Naive thymus-derived CD8-positive, alpha-beta T cell (primary cell): ENCODE measurements at places on chromosomes 2 and 18.

- peaks cover 24% of the 10 kb centered on the region for H3K4me1 ChIP-seq
- peaks cover 40% of the 10 kb centered on the region for H3K27me3 ChIP-seq
- peak overlapping the region; percentile 56 for H3K4me3 ChIP-seq
- H3K36me3 ChIP-seq, result no peaks in the 10 kb centered on the region
- no peak for DNase-seq
- no peak overlapping the region for H3K27ac ChIP-seq
These were observed 2.8 kb downstream of the GDF7 start for GRCh38 chr2:20669562-20670314.

GRCh38 chr2:187878112-187878511, 323.9 kb upstream of the TFPI start:
- peaks cover 6% of the 10 kb centered on the region for H3K27me3 ChIP-seq
- no peak overlapping the region for H3K27ac ChIP-seq
- no peak for DNase-seq
- H3K4me3 ChIP-seq, result no peak overlapping the region

DNA sequence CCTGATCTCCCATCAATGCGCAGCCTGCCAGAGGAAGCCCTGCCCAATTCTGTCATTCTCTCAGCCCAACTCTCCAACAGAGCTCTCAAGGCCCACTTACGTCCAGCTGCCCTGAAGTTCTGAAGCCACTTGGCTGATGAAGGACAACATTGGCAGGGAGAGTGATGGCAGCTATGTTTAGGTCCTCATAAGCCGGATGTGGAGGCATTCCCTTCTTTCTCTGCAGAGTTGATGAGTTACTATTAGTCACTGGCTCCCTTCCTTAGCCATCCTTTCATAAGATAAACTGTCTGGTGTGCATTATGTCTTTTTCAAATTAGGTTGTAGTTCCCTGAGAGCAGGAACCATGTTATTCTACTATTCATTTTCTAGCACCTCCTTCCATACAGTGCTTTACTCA, 22.5 kb upstream of the TACR1 start:
- H3K4me3 ChIP-seq, result no peak overlapping the region
- no peak for DNase-seq
- peaks cover 7% of the 10 kb centered on the region for H3K36me3 ChIP-seq
- H3K4me1 ChIP-seq, result no peaks in the 10 kb centered on the region

DNA sequence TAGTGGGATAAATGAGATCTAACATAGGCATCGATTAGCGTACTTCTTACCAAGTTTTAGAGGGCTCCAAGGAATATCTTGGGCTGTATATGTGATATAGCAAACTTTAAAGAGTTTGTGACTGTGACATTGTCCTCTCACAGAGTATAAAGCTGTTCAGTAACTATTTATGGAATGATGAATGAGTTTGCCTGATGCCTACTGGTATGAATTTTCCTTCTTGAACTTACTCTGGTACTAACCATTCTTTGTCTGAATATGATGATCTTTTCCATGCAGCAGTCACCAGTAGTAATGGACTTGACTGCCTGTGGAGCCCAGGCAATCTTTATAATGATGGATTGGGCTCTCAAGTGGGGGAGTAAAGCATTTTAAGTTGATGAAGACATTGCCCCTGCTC, 120.5 kb downstream of the PARD3B start:
- no peaks in the 10 kb centered on the region for H3K36me3 ChIP-seq
- H3K27ac ChIP-seq, result no peak overlapping the region
- H3K4me3 ChIP-seq, result no peak overlapping the region
- H3K27me3 ChIP-seq, result peaks cover 2% of the 10 kb centered on the region
- DNase-seq, result no peak
- no peaks in the 10 kb centered on the region for H3K4me1 ChIP-seq

GRCh38 chr2:215626063-215626462, 190.2 kb upstream of the FN1 start:
- no peak overlapping the region for H3K27ac ChIP-seq
- H3K27me3 ChIP-seq, result peaks cover 3% of the 10 kb centered on the region
- H3K4me3 ChIP-seq, result no peak overlapping the region
- H3K36me3 ChIP-seq, result no peaks in the 10 kb centered on the region
- no peaks in the 10 kb centered on the region for H3K4me1 ChIP-seq

- DNase-seq, result no peak
- H3K4me3 ChIP-seq, result peak overlapping the region; percentile 77
- H3K27me3 ChIP-seq, result no peaks in the 10 kb centered on the region
- peaks cover 100% of the 10 kb centered on the region for H3K4me1 ChIP-seq
These were observed 38.7 kb downstream of the INPP4A start for GRCh38 chr2:98483257-98483861.

DNA sequence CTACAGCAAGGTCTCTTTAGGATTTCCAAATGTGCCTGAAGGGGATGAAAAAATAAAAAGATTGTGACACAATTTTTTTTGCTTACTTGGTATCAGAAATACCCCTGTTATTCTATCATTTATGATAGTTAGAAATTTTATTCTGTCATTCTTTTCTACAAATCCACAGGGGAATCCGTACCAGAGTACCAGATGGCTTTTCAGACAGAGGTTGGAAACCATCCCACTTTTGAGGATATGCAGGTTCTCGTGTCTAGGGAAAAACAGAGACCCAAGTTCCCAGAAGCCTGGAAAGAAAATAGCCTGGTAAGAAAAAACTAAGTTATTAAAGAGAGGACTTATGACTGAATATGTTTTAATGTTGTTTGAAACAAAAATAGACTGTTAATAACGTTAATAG, 92.6 kb upstream of the FAM117B start:
- no peak overlapping the region for H3K27ac ChIP-seq
- no peak overlapping the region for H3K4me3 ChIP-seq
- no peaks in the 10 kb centered on the region for H3K27me3 ChIP-seq
- H3K36me3 ChIP-seq, result no peaks in the 10 kb centered on the region
- H3K4me1 ChIP-seq, result peaks cover 2% of the 10 kb centered on the region

GRCh38 chr2:138948070-138948539, 167.9 kb upstream of the NXPH2 start:
- H3K36me3 ChIP-seq, result no peaks in the 10 kb centered on the region
- DNase-seq, result no peak
- no peaks in the 10 kb centered on the region for H3K27me3 ChIP-seq
- no peak overlapping the region for H3K4me3 ChIP-seq
- H3K27ac ChIP-seq, result no peak overlapping the region

DNA sequence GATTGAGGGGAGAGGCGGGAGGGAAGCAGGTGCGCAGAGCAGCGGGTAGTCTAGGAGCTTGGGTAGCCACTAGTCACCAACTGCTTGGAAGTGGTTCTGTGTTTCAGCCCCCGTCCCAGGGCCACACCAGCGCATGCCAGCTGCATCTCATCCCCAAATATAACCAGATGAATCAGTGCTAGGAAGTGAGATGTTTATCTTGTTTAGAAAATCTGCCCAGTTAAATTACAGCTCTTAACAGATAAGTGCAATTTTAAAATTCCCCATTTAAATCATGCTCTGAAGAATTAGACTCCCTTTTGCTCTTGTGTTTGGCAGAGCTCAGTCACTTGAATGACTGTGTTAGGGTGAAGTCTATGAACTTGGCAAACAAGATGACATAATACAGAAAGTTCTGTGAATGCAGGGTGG, 193.8 kb downstream of the SEPTIN10 start:
- H3K27ac ChIP-seq, result no peak overlapping the region
- no peaks in the 10 kb centered on the region for H3K36me3 ChIP-seq
- no peak overlapping the region for H3K4me3 ChIP-seq
- DNase-seq, result no peak

- peaks cover 3% of the 10 kb centered on the region for H3K27me3 ChIP-seq
- H3K4me3 ChIP-seq, result no peak overlapping the region
- peaks cover 2% of the 10 kb centered on the region for H3K4me1 ChIP-seq
- no peak overlapping the region for H3K27ac ChIP-seq
- H3K36me3 ChIP-seq, result no peaks in the 10 kb centered on the region
These were observed 265.8 kb upstream of the ID2 start for GRCh38 chr2:8416001-8416571.

DNA sequence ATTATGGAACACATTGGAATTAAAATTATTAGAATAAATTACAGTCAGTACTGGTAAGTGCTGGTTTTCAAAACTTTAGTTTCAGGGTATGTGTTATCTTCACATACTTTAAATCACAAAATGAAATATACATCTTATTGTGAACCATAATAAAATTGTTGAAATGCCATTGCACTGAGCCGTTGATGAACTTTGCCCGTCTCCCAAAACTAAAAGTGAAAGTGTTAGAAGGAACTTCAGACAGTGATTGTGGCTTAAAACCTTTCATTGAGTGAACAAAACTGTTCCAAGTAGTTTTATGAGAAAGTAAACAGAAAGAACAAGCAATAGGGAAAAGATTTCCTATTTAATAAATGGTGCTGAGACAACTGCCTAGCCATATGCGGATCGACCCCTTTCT, 811.6 kb downstream of the PLCL1 start:
- DNase-seq, result no peak
- H3K4me3 ChIP-seq, result no peak overlapping the region
- H3K4me1 ChIP-seq, result no peaks in the 10 kb centered on the region
- no peaks in the 10 kb centered on the region for H3K36me3 ChIP-seq
- H3K27me3 ChIP-seq, result no peaks in the 10 kb centered on the region

DNA sequence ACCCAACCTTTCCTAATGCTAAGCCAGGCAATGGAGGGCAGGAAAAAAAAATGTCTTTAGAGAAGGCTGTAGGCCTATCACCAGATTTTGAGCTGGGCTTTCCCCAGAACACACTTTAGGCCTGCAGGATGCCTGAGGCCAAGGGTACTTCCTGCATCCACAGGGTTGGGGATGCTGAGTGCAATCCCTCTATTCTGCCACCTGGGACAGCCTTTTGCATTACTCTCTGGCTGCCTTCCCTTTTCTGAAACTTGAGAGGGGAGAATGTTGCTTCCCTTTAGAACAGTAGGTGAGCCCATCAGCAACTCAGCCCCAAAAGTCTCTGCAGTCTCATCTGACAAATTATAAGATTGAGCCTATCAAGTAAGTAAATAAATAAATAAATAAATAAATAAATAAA, 195.2 kb downstream of the SLC8A1 start:
- no peak overlapping the region for H3K4me3 ChIP-seq
- H3K4me1 ChIP-seq, result no peaks in the 10 kb centered on the region
- no peaks in the 10 kb centered on the region for H3K36me3 ChIP-seq

GRCh38 chr18:21557607-21558253, 42.8 kb downstream of the ESCO1 start:
- no peak for DNase-seq
- no peak overlapping the region for H3K27ac ChIP-seq
- no peaks in the 10 kb centered on the region for H3K27me3 ChIP-seq

DNA sequence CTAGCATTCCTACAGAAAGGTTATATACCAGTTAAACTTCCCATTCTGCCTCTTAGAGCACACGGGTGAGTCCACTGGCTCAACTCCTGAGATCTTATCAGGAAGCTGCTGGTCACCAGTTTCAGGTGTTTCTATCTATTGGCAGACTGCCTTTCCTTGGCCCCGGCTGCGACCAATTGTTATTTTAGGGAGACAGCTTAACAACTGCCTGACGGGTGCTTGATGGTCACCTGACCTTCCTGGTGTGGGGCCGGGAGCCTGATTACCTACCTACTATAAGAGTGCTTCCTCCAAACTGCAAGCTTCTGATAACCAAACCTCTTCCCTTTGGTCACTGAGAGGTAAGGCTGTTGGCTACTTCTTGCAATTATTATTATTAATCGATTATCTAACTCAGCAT, 122.1 kb upstream of the XIRP2 start:
- no peaks in the 10 kb centered on the region for H3K36me3 ChIP-seq
- no peak for DNase-seq
- no peak overlapping the region for H3K4me3 ChIP-seq
- H3K4me1 ChIP-seq, result no peaks in the 10 kb centered on the region
- H3K27me3 ChIP-seq, result no peaks in the 10 kb centered on the region
- no peak overlapping the region for H3K27ac ChIP-seq

GRCh38 chr2:1798115-1798784, 53.9 kb upstream of the PXDN start:
- no peaks in the 10 kb centered on the region for H3K36me3 ChIP-seq
- H3K4me3 ChIP-seq, result peak overlapping the region; percentile 63
- no peaks in the 10 kb centered on the region for H3K27me3 ChIP-seq
- H3K4me1 ChIP-seq, result peaks cover 27% of the 10 kb centered on the region
- peak overlapping the region; percentile 92 for H3K27ac ChIP-seq

- no peaks in the 10 kb centered on the region for H3K4me1 ChIP-seq
- peaks cover 2% of the 10 kb centered on the region for H3K27me3 ChIP-seq
- no peak overlapping the region for H3K4me3 ChIP-seq
- no peaks in the 10 kb centered on the region for H3K36me3 ChIP-seq
These were observed 319.2 kb upstream of the LRATD1 start for GRCh38 chr2:14313341-14313740.

GRCh38 chr2:15916336-15916735, 24.0 kb upstream of the MYCN start:
- DNase-seq, result no peak
- no peak overlapping the region for H3K27ac ChIP-seq
- no peaks in the 10 kb centered on the region for H3K4me1 ChIP-seq
- peaks cover 18% of the 10 kb centered on the region for H3K27me3 ChIP-seq
- H3K36me3 ChIP-seq, result no peaks in the 10 kb centered on the region

DNA sequence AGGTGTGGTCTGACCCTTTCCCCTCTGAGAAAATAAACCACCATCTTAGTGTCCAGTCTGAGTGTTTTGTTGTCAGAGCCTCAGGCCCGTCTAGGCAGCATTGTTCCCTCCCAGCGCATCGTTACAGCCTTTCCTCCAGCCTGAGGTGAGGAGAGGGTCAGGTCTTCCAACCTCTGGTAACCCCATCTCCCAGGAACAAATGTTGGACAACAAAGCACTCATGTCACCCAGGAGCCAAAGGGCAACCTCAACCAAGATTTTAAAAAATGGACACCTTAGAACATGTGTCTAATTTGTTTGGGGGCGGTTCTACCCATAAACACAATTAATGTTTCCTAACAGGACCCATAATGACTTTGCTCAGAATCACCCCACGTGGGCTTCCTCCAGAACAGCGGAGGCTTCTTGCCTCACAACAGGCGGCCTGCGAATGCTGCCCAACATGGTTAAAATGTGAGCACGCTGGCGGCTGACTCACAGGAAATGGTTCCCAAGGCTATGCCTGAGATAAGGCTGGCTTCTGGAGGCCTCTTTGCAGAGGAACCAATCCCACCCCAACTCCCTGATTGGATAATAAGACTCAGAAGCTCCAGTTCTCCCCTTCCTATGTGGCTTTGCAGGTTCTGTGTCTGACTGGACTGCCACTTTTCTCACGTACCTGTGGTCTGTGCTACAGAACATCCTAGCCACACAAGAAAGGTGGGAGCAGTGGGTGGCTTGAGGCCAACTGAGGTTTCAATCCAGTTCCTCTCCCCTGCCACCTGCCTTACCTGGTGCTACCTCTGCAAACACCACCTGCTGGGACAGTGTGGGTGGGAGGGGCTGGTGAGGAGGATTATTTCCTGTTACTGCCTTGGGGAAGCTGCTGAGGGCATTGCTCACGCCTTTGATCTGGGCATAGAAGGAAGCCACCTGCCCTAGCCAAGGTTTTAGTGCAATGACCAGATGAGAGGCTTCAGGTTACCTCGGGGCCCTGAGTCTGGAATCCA, 108.8 kb downstream of the B3GNT2 start:
- H3K27me3 ChIP-seq, result no peaks in the 10 kb centered on the region
- peak overlapping the region; percentile 96 for H3K27ac ChIP-seq
- DNase-seq, result no peak
- H3K4me3 ChIP-seq, result peak overlapping the region; percentile 60
- peaks cover 88% of the 10 kb centered on the region for H3K4me1 ChIP-seq

GRCh38 chr2:179983250-179983932, 23.7 kb downstream of the CWC22 start:
- H3K4me1 ChIP-seq, result no peaks in the 10 kb centered on the region
- no peak overlapping the region for H3K4me3 ChIP-seq
- no peaks in the 10 kb centered on the region for H3K27me3 ChIP-seq
- DNase-seq, result no peak
- H3K27ac ChIP-seq, result no peak overlapping the region
